ENCODE measurements at places on chromosomes 16 and 17. TPM values are rescaled to one million over a fixed set of nuclear protein-coding genes. Genes with fewer than 3 reads are reported as not detected.

- peak; percentile 86 for DNase-seq
Observed at GRCh38 chr16:14486520-14487303, 143.3 kb downstream of the PARN start.

DNA sequence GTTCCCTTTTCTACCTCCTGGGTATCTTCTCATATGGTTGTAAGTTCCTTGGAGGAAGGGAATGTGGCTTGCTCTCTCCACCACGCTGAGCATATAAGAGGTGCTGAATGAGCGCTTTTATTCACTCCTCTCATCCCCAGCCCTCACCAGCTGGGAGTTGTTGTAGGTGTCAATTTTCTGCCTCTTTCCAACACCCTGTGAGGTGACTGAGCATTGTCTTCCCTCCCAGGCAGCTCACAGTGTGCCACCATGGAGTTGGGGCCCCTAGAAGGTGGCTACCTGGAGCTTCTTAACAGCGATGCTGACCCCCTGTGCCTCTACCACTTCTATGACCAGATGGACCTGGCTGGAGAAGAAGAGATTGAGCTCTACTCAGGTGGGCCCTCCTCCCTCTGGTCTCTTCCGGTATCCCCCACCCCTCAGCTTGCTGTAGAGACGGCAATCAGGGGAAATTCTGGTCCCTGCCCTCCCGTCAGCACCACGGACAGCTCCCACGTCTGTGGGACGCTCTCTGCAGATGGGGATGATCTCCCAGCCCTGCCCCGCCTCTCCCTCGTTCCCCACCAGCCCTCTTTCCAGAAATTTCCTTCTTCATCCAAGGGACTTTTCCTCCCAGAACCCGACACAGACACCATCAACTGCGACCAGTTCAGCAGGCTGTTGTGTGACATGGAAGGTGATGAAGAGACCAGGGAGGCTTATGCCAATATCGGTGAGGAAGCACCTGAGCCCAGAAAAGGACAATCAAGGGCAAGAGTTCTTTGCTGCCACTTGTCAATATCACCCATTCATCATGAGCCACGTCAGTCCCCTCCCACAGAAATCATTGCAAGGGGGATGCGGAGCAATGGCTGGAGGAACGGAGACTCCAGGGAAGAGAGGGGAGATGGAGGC lies 18.3 kb downstream of the CIITA start:
- DNase-seq = peak; percentile 77

- DNase-seq = no peak
Observed at GRCh38 chr17:60640503-60640902, 37.1 kb upstream of the BCAS3 start.

MRC2 gene
- 54.6 TPM for polyA plus RNA-seq

DNA sequence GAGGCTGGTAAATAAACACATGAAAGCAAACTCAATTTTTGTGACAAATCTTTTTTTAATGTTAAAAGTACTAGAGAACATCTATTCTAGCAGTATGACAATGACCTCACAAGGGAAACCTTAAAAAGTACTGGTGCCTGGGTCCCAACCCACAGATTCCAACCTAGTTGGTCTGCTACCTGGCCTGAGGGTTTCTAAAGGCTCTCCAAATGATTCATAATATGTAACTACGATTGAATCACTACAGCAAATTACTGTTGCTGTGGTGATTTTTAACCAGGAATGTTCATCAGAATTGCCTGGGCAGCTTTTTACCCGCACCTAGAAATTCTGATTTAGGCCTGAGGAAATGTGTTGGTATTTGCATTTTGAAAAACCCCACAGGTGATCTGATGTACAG lies 26.1 kb downstream of the CDR2 start:
- no peak for DNase-seq
